ENCODE measurements at places on chromosomes 6 and 20.

DNA sequence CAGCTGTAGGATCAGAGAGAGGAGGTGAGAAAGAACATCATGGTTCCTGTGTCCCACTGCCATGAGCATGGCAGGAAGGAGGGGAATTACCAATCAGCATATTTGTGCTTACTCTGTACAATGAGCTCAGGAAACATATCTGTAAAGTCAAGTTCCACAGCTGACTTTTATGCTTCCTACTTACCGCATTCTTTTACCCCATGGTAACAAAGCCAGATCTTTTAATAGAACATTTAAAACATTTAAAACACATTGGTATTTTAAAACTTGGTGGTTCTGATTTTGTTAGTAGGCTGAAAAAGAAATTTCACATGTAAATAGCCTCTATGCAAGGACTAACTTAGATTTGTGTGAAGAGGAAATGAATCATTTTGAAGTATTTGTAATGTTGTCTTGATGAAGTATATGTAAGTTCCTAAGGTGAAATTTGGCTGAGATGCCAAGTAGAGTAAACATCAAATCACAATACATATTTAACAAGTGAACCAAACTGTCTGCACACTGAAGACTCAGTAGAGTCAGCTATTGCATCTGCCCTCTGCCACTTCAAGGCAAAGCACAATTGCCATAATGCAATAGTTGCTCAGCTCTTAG, 114.7 kb downstream of the GJA10 start:
- H3K27ac ChIP-seq: peak overlapping the region; percentile 64
- H3K27me3 ChIP-seq: no peaks in the 10 kb centered on the region
- H3K36me3 ChIP-seq: peaks cover 53% of the 10 kb centered on the region
- peaks cover 38% of the 10 kb centered on the region for H3K4me1 ChIP-seq
- no peak for DNase-seq

DNA sequence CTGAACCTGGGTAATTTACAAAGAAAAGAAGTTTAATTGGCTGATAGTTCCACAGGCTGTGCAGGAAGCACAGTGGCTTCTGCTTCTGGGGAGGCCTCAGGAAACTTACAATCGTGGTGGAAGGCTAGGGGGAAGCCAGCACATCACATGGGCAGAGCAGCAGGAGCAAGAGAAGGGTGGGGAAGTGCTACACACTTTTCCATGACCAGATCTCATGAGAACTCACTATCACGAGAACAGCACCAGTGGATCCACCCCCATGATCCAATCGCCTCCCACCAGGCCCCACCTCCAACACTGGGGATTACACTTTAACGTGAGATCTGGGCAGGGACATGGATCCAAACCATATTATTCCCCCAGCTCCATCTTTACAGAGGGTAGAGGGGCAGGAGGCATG, 166.4 kb downstream of the NFATC2 start:
- peaks cover 25% of the 10 kb centered on the region for H3K4me1 ChIP-seq
- no peak for DNase-seq
- peaks cover 10% of the 10 kb centered on the region for H3K36me3 ChIP-seq
- H3K4me3 ChIP-seq: no peak overlapping the region
- no peaks in the 10 kb centered on the region for H3K27me3 ChIP-seq

DNA sequence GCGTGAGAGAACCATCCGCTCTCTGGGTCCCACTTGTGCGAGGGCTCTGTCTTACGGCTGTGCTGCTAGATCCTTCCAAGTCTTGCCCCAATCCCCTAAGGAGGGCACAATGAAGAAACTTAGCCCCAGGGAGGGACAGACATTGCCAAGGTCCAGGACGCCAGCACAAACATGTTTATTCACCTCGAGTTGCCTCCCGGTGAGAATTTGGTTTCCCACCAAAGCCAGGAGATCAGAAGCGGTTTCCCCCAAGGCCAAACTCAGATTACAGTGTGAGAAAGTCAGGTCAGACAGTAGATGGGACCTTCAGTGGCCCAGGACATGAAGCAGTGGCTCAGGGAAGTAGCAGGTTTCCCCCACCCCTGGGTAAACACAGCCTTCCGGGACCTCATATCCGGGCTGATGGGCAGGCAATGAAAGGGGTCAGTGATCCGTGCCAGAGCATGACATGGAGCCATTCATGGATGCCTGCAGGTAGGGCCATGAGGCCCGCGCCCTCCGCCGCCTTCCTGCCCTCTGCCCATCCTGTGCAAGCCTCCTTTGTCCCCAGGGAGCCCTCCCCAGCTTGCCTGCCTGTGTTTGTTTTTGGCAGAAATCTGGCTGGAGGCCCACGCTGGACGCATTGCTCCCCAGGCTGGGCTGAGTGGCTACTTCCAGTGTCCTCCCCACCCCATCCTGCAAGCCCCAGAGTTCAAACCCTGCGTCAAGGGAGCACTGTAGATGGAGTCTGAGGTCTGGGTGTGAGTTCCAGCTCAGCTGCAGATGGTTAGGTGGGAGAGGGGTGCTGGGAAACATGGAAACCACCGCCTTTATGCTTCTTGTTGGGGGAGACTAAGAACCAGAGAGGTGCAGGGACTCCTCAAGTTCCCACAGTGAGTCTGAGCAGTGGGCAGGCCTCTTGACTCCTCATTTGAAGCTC, 2.0 kb downstream of the BPIFB2 start:
- H3K36me3 ChIP-seq: peaks cover 3% of the 10 kb centered on the region
- DNase-seq: no peak
- no peak overlapping the region for H3K4me3 ChIP-seq
- no peak overlapping the region for H3K27ac ChIP-seq

DNA sequence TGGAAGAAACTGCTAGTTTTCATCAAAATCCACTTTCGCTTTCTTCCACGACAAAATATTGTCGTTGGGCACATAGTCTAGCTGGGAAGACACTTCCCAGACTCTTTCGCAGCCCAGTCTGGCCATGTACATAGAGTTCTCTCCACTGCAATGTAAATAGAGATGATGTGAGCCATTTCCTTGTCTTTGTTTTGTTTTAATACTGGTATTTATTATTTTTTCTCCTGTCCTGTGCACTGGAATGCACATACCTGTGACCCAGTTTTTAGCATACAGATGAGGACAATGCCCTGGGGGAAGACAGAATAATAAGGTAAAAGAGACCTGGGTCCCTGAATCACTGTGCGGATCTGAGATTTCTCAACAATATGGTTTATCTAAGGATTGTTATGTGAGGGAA, 149.5 kb upstream of the BMP5 start:
- no peak overlapping the region for H3K27ac ChIP-seq
- H3K27me3 ChIP-seq: no peaks in the 10 kb centered on the region
- H3K4me3 ChIP-seq: no peak overlapping the region
- H3K36me3 ChIP-seq: no peaks in the 10 kb centered on the region
- H3K4me1 ChIP-seq: no peaks in the 10 kb centered on the region

DNA sequence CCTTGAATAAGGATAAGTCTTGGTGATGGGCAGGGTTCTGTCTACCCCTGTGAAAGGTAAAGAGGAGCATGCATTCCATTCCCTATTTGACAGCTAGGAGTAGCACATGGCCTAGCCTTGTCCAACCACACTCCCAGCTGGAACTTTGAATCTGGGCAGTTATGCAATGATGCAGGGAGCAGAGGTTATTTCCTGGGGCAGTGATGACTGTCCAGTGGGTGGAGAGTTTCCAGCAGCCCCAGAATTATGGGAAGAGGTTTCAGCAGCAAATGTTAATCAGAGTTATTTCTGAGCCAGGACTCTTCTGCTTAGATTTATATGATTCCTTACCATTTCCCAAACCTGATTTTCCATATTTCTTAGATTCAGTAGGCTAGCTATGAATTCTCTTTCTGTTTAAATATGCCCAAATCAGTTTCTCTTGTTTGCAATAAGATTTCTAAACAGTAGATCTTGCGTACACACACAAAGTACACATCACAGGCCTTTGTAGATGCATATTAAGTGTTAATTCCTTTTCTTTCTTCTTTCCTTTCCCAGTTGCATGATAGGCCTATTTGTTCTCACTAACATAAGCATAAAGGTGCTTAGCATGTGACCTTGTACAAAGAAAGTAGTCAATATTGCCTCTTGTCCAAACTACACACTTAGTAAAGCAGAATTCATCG, 17.3 kb upstream of the TXLNB start:
- H3K27ac ChIP-seq: no peak overlapping the region
- DNase-seq: no peak
- H3K4me1 ChIP-seq: no peaks in the 10 kb centered on the region
- no peak overlapping the region for H3K4me3 ChIP-seq
- peaks cover 4% of the 10 kb centered on the region for H3K27me3 ChIP-seq

GRCh38 chr6:107965746-107966145, 7.7 kb upstream of the SEC63 start:
- no peak overlapping the region for H3K4me3 ChIP-seq
- no peak overlapping the region for H3K27ac ChIP-seq
- H3K4me1 ChIP-seq: no peaks in the 10 kb centered on the region
- no peaks in the 10 kb centered on the region for H3K36me3 ChIP-seq
- peaks cover 3% of the 10 kb centered on the region for H3K27me3 ChIP-seq
- no peak for DNase-seq

- no peak overlapping the region for H3K27ac ChIP-seq
- H3K4me3 ChIP-seq: no peak overlapping the region
- no peak for DNase-seq
- no peaks in the 10 kb centered on the region for H3K36me3 ChIP-seq
Measured at GRCh38 chr6:139754898-139755775, 380.7 kb upstream of the CITED2 start.

GRCh38 chr20:31712564-31713311, 9.9 kb downstream of the BCL2L1 start:
- H3K27me3 ChIP-seq: no peaks in the 10 kb centered on the region
- H3K36me3 ChIP-seq: peaks cover 82% of the 10 kb centered on the region
- no peak for DNase-seq
- H3K27ac ChIP-seq: peak overlapping the region; percentile 50

- no peak overlapping the region for H3K27ac ChIP-seq
- no peak overlapping the region for H3K4me3 ChIP-seq
- no peaks in the 10 kb centered on the region for H3K4me1 ChIP-seq
- H3K27me3 ChIP-seq: no peaks in the 10 kb centered on the region
- H3K36me3 ChIP-seq: no peaks in the 10 kb centered on the region
Measured at GRCh38 chr20:6711951-6712649, 55.4 kb upstream of the BMP2 start.

GRCh38 chr6:69933239-69933638, 66.9 kb downstream of the COL19A1 start:
- DNase-seq: no peak
- no peaks in the 10 kb centered on the region for H3K36me3 ChIP-seq
- H3K27ac ChIP-seq: no peak overlapping the region
- H3K27me3 ChIP-seq: peaks cover 10% of the 10 kb centered on the region
- H3K4me1 ChIP-seq: no peaks in the 10 kb centered on the region

- no peaks in the 10 kb centered on the region for H3K4me1 ChIP-seq
- H3K27me3 ChIP-seq: no peaks in the 10 kb centered on the region
- H3K36me3 ChIP-seq: no peaks in the 10 kb centered on the region
- no peak for DNase-seq
- no peak overlapping the region for H3K4me3 ChIP-seq
- H3K27ac ChIP-seq: no peak overlapping the region
Measured at GRCh38 chr6:16028966-16029365, 99.9 kb upstream of the MYLIP start.

DNA sequence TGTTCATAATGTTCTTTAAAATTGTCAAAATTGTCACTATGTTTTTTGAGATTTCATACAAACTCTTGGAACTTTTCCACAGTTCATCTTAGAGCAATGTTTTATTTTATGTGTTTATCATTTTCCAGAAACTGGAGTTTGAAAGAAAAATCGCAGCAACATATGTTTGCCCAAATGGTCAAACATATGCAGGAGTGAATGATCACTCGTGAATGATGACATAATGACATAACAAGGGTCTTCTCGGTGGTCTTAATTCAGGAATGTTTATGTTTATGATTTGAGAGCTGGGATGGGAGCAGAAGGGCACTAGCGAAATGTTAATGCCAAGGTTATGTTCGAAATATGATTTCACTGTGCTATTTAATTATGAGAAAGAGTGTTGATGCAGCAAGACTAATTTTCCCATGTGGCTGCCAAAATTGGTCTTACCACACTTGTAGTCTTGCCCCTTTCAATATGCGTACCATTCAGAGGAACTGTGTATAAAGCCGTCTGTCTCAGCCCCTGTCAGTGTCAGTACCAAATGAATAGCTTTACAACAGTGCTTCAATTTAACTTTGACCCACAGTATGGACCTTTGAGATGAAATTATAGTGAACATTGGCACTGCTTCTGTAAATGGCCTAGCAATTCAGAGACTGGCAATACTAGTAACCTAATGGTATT, 152.3 kb downstream of the CARMIL1 start:
- H3K27ac ChIP-seq: no peak overlapping the region
- no peak for DNase-seq
- no peak overlapping the region for H3K4me3 ChIP-seq
- H3K36me3 ChIP-seq: no peaks in the 10 kb centered on the region

- H3K4me1 ChIP-seq: no peaks in the 10 kb centered on the region
- H3K27me3 ChIP-seq: no peaks in the 10 kb centered on the region
- H3K27ac ChIP-seq: no peak overlapping the region
- H3K36me3 ChIP-seq: no peaks in the 10 kb centered on the region
Measured at GRCh38 chr6:98657764-98658163, 176.6 kb upstream of the POU3F2 start.

- no peak overlapping the region for H3K4me3 ChIP-seq
- H3K4me1 ChIP-seq: peaks cover 4% of the 10 kb centered on the region
- DNase-seq: peak; percentile 54
- no peak overlapping the region for H3K27ac ChIP-seq
Measured at GRCh38 chr20:58481481-58482021, 33.6 kb downstream of the APCDD1L start.
